ENCODE measurements at places on chromosomes 2 and 18. TPM values are rescaled to one million over a fixed set of nuclear protein-coding genes. Genes with fewer than 3 reads are reported as not detected.

DNA sequence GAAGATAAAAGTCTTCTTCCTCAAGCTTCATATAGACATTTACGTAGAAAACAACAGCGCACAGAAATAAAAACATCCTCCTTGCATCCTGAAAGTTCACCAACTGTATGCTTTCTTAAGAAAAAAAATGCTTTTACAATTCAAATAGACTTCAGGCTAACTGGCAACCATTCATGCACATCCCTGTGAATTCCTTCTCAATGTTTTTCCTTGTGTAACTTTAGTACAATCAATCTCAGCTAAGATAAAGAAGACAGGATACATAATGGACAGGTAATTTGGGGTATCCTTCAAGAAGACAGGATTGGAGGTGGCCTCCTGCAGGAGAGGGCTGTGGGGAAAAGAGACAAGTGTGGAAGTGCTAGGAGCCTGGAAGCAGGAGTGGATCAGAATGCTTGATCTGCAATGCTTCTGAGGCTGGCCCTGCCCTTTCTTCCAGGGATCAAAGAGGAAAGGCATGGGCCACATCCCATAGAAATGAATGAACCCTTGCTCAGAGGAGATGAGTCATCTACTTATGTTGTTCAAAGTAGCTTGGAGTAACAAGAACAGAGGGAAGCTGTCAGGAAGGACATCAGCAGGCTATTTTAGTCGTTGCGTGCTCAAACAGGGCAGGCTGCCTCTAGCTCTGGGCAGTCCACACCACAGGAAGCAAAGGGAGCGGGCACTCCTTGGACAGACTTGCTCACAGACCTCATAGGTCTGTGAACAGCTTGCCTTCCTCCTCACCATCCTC lies 126.6 kb downstream of the TMEM131 start:
- peak; percentile 85 for DNase-seq

The DQX1 gene
- not detected for total RNA-seq

GRCh38 chr2:11499081-11499743 lies 33.3 kb upstream of the E2F6 start:
- DNase-seq = no peak

- DNase-seq = no peak
Measured at GRCh38 chr2:109523536-109524361, 90.0 kb downstream of the SEPTIN10 start.

Measured in pulmonary artery endothelial cell (primary cell).